ENCODE measurements at places on chromosomes 4 and X. TPM values are rescaled to one million over a fixed set of nuclear protein-coding genes. Genes with fewer than 3 reads are reported as not detected.

Gene FGFBP2
- not detected for total RNA-seq

Gene UGT2B7
- total RNA-seq: 0.22 TPM

Gene LNX1
- total RNA-seq: 0.22 TPM

Gene KLF8
- total RNA-seq: 22.0 TPM

Gene GAGE12J
- not detected for total RNA-seq

Gene GPR119
- not detected for total RNA-seq

Gene MND1
- 2.7 TPM for total RNA-seq

Gene EVC2
- 9.8 TPM for total RNA-seq

Gene ADGRL3
- 5.9 TPM for total RNA-seq

Gene DCAF8L2
- total RNA-seq: not detected

Data from placental epithelial cell (primary cell).